ENCODE measurements at places on chromosomes 2 and 18.

DNA sequence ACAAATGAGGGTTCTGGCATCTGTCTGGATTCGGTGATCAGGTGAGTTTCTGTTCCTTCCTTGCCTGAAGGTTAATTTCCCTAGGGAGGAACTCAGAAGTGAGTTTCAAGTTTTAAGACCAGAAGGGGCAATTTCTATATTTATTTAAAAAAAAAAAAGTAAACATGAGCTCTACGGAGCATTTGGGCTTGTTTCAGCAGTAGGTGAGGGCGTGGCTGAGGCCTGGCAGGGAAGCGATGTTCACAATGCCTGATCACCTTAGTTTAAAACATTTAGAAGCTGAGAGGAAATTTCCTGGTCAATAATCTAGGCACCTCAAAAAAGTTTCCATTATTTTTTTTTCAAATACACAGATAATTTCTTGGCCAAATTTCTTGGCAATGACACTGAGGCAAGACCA lies 629.1 kb downstream of the DPP10 start:
- no peak for DNase-seq

GRCh38 chr18:7152440-7152839 lies 34.8 kb upstream of the LAMA1 start:
- DNase-seq, result no peak

GRCh38 chr2:109724533-109725460 lies 69.3 kb upstream of the RGPD5 start:
- DNase-seq, result no peak

- no peak for DNase-seq
Observed at GRCh38 chr2:28600181-28600580, 104.3 kb downstream of the PLB1 start.

DNA sequence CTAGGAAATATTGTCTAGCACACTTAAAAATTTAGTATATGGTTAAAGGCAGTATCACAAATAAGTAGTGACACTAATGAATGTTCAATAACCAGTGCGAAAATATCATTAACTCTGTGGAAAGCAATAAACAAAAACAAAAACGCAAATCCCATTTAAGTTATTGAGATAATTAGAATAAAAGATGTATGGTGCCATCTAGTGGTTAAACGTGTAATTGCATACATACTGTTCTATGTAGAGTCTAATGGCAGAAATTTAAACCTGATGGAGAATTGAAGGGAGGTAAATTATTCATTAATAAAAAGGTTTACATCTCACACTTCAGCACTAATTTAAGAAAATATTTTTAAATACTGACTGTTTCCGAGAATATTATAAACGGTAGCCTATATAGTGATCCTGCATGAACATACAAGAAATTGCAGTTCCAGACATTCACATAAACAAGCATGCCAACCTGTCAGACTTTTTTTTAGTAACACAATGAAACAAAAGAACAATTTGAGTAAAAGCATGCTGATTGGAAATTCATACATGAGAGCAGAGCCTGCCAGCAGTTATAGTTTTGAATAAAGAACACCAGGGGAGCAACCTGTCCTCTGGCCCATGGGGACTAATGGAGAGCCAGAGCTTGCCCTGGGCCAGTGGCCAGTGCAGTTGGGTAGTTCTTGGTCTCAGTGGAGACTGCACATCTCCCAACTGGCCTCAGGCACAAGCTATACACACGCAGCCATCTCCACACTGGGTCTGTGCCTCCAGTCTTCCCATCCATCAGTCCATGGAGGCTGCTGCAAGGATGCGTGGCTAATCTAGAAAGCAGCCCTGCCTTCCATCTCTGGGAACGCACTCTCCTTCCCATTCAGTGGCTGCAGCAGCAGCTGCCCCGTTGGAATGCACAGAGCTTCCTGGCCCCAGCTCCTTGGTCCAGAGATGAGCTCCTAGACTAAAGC lies 28.0 kb downstream of the GCG start:
- peak; percentile 61 for DNase-seq

- no peak for DNase-seq
Observed at GRCh38 chr2:157296490-157296889, 29.1 kb downstream of the ERMN start.

- DNase-seq, result no peak
Observed at GRCh38 chr18:13376841-13377351, 158.3 kb downstream of the LDLRAD4 start.

- DNase-seq, result no peak
Observed at GRCh38 chr2:128520791-128521190, 202.1 kb upstream of the HS6ST1 start.

- DNase-seq, result no peak
Observed at GRCh38 chr2:160876029-160876428, 284.2 kb upstream of the TANK start.

DNA sequence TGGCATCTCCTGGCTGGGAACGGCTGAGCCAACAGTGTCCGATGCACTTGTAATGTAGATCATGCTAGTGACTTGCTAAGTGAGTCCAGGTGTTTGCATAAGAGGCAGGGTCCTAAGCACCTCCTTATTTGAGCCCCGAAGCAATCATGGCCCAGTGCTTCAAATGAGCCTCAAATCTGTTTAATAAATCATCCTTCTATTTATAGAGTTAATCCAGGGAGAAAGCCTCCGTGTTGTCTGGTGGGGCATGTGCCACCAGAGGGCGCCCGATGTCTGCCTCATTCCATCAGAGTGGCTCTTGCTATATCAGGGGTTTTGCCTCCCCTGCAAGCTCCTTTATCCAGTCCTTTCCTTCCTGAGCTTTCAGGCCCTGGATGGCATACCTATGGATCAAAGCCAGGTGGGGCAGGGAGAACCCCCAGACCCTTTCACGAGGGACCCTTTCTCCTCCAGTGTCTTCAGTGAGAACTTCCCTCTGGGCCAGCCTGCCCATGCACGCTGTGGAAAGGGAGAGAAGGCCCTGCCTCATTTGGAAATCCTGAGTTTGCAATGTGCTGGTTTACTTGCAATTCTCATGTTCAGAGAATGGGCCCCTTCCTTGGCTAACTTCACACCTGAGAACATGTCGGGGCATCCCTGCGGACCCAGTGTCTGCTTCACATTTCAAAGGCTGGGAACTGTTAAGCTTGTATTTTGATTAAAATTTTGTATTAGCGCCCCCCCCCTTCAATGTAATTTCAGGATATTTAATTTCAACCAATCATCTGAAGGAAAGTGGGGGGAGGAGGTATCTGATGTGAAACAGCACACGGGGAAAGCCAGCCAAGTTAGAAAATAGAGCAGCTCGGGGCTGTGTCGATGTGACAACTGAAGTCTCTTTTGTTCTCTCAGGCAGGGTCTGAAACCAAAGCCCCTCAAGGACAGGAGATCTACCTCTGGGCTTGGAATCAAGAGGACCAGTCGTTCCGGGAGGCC lies 39.7 kb downstream of the RDH14 start:
- peak; percentile 60 for DNase-seq

DNA sequence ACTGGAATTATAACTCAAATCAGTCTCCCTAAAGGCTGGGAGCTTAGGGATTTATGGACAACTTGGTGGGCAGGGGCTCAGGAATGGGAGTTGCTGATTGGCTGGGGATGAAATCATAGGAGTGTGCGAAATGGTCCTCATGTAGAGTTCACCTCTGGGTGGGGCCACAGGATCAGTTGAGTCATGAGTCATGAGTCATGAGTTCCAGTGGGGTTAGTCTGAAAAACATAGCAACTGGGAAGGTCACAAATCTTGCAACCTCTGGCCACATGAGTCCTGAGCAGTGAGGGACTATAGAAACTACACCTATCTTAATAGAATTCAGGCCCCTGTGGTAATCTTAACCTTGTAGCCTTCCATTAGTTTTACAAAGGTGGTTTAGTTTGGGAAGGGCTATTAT lies 383.3 kb downstream of the RBM43 start:
- no peak for DNase-seq

DNA sequence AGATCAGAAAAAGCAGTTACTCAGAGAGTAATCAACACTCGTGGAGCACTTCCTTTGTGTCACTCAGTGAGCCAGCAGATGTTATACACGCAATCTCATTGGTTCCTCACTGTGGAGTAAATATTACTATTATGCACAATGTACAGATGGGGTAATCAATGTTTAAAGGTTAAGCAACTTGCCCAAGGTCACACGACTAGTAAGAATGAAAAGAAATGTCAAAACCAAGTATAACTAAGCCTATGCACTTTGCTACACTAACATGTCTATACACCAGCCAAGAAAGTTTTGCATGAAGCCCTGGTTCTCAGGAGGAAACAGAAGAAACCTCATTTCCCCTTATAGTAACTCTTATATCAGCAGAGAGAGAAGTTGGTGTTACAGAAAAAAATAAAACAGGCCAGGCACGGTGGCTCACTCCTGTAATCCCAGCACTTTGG lies 5.4 kb downstream of the METTL21A start:
- no peak for DNase-seq

GRCh38 chr2:28334527-28334894 lies 58.1 kb upstream of the FOSL2 start:
- DNase-seq, result no peak

- peak; percentile 14 for DNase-seq
Observed at GRCh38 chr18:48342125-48342524, 67.1 kb downstream of the ZBTB7C start.

DNA sequence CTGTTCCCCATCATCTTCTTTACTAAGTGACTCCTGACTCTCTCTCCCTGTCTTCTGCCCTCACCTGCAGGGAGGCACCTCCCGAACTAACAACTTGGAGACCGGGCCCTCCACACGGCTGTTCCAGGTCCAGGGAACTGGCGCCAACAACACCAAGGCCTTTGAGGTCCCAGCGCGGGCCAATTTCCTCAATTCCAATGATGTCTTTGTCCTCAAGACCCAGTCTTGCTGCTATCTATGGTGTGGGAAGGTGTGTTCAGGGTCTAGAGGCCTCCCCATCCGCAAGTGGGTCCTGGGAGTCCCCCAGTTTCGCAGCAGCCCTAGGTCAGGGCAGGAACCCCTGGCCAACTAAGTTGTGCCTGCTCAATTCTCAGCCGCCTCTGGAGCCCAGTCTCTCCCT lies 15.5 kb downstream of the VIL1 start:
- DNase-seq, result no peak

- no peak for DNase-seq
Observed at GRCh38 chr2:230589497-230590015, 123.1 kb upstream of the CAB39 start.

DNA sequence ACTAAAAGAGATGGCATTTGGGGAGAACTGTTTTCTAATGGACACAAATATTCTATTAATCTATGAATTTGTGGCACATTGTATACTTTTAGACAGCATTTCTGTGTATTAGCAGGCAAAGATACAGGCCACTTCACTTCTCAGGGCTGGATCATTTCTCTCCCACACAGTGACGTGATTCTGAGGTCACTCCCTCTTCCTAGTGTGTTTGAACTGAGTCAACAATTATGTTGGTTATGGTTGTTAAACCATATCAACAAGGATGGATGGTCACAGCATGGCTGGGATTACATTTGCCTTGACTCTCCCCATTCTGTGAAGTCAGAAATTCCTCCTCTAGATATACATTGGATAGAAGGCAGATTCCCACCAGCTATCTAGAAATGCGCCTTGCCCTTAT lies 11.6 kb downstream of the NOSTRIN start:
- DNase-seq, result no peak

DNA sequence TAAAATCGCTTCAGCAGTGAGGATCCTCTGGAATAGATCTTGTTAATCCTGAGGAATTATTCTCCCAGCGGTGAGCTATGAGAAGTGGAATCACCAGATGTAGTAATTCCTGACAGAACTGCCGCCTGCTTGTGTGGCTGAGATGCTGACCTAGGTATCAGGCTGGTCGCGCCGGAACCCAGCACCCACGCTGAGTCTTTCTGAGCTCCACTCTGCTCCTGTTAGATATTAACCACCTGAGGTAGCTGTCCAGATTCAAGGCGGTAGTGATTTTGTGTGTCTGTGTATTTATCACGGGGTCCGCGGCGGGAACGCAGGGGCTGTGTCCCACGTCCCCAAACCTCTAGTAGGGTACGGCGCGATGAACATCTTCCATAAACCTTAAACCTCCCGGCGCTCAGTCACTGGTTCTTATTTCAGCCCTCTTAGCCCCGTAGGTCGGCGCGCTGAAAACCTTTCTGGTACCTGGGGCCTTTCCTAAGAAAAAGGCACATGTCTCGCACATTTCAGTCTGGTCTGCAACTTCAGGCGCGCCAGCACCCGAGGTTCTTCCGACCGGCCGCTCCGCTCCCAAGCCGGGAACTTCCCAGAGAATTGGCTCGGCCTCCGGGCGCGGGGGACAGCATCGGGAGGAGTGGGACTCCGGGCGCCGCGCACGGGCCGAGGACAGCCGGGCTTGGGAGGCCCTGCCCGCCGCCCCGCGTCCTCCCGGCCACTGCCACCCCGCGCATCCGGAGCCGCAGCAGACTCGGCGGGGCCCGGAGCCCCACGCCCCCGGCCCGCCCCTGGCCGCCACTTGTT lies 542 bp upstream of the CNNM3 start:
- DNase-seq, result peak; percentile 21

DNA sequence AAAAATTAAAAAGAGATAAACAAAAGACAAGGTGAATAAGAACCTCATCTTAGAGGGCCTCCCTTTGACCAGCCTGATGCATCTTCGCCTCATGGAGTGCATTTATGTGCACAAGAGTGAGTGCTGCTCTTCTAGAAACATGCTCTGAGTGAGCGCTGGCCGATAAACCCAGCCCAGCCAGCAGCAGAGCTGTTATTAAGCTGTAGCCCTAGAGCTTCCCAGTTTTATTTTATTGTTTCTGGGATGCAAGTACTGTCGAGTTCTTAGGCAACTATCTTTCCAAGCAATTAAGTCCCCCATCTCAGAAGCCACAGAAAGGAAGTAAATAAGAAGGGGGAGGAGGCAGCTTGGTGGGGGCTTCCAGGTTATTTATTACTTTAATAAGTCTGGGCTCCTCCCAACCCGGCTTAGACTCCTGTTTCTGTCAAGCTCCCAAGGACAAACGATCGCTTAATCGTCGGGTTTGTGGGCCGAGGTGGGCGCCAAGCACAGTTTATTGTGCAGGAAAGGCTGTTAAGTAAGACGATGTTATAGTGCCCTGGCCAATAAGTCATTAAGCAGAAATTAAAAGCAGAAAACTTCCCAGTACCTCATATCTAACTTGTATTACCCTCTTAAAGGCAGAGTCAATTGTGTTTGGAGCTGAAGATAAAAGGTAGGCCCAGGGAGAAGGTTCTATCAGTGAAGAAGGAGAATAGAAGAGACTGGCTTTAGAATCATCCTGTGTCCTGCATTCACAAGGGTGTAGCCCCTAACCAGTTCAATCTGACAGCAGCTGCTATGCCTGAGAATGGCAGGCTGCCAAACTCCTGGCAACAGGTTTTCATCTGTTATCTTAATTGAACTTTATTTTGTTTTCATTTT lies 176.3 kb downstream of the PIK3C3 start:
- DNase-seq, result no peak

GRCh38 chr2:182971820-182972547 lies 66.3 kb downstream of the NCKAP1 start:
- DNase-seq, result no peak

DNA sequence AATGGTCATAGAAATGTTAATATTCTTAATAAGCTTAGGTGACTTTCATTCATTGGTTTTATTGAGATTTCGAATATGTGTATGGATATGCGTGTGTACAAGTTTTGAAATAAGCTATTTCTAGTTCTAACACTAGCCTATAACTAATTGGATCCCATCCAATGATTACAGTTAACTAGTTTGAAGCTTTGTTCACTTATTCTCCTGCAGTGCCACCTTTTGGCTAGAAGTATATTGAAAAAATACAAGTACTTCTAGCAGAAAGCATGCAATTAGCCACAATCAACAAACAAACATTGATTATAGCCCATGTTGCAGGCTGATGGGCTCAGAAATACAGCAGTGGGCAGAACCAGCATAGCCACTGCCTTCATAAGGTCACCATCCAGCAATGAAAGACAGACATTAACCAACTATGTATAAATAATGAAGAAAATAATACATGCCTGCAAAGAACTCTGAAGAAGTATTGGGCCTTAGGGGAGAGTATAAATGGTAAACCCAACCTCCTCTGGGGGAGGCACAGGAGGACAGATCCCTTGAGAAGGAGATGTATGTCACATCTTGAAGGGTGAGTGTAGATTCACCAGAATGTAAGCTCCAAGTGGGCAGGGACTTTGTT lies 5.1 kb upstream of the PIEZO2 start:
- DNase-seq, result peak; percentile 55

All from hippocampal formation (tissue), 2 donors.